B cell (primary cell): ENCODE measurements at places on chromosomes 3 and 15.

DNA sequence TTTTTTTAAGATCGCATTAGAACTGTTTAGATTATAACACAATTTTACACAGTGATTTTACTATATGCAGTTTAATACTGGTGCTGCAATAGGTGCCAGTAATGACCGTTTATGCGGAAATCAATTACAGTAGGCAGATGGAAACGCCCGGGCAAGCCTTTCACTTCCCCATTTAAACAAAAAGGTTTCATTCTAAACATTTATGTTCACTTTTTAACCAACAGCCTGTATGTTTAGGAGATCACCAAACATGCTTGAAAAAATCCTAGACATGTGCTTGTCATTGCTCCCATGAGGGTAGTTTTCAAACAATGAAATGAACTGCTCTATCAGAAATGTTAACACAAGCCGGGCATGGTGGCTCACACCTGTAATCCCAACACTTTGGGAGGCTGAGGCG lies 2.7 kb downstream of the BNIP2 start:
- DNase-seq: peak; percentile 78

- no peak for DNase-seq
Measured at GRCh38 chr3:9947025-9947995, 4.9 kb downstream of the PRRT3 start.

- DNase-seq: no peak
Measured at GRCh38 chr3:190699776-190700175, 162.7 kb downstream of the GMNC start.

GRCh38 chr3:197881270-197881969 lies 68.6 kb upstream of the RPL35A start:
- no peak for DNase-seq

DNA sequence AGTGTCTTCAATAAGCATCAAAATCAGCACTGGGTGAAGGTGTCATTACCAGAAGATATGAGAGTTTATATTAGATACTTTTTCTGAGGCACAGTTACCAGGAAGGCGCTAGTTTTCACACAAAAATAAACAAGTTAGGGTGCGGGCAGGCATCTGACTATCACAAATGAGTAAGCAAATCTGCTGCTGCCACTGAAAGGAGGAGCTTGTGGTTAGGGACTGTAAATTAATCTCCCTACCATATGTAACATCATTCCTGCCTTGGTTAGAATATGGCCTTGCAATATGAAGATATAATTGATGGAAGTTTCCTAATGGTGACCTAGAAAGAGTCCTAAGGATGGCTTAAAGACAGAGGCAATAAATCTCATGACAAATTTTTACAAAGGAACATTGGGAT lies 19.5 kb upstream of the EID1 start:
- DNase-seq: no peak

GRCh38 chr15:79434361-79434760 lies 2.2 kb downstream of the MINAR1 start:
- DNase-seq: no peak

GRCh38 chr3:34258271-34258998 lies 460.0 kb downstream of the PDCD6IP start:
- no peak for DNase-seq

DNA sequence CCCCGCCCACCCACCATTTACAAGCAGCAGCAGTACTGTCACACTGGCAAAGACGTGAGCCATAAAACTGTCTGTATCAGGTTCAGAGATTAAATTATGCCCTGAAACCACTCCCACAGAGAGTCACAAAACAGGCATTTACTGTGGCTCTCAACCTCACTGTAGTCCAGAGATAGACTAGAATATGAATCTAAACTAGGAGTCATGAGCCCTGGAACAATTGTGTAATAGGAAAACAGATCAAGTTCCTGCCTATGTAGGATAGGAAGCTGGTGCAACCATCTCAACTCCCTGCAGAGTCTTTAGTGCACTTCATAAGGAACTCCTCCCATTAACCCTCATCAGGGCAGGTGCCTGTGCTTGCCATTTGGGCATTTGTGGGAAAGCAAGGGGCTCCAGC lies 61.7 kb downstream of the FAM227B start:
- DNase-seq: no peak

DNA sequence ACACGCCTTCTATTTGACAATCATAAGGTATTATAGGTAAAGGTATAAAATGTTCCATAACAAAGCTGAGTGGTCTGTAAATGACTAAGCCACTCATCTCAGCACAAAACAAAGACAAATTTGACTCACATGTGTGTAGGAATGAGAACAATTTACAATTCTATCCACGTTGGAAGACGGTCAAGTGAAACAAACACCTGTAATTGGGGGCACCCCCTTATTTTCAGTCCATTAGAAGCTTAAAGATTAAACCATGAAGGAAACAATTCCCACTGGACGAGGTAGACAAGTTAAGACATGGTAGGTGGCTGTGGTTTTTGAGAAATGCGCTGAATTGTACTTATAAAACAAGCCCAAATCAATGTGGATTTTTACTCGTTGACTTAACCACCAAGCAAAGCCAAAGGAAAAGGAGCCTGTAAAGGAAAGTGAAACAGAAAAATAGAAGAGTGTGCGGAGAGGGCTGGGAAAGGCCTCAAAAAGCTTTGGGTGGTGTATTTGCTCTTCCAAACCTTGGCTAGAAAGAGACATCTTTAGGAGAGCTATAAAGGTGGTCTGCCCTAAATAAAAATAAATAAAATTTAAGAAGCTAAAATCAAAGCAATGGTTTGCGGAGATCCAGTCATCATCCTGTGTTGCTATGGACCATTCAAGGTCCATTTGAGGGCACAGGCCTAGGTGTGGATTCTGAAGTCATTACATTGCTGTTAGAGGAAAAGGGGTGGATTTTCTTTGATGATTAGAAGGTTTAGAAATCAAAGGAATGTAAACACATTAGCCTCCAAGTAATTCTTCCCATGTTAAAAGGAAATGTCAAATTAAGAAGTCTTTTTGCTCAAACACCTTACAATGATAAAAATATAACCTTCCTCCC lies 135.0 kb downstream of the TFG start:
- DNase-seq: no peak
